ENCODE measurements at places on chromosomes 13 and 19. TPM values are rescaled to one million over a fixed set of nuclear protein-coding genes. Genes with fewer than 3 reads are reported as not detected.

SHC2 gene
- total RNA-seq: 15.5 TPM

DKKL1 gene
- 3.4 TPM for total RNA-seq

GRCh38 chr13:71358218-71358617, 508.8 kb downstream of the DACH1 start:
- no peak for DNase-seq

- DNase-seq: no peak
Measured at GRCh38 chr13:69291292-69291906, 816.2 kb upstream of the ATXN8OS start.
